CD4-positive, alpha-beta T cell treated with Interleukin-10 for 1 hour (primary cell): ENCODE measurements at places on chromosomes 5 and 9.

- no peak for DNase-seq
Measured at GRCh38 chr9:37340961-37341360, 81.5 kb upstream of the GRHPR start.

DNA sequence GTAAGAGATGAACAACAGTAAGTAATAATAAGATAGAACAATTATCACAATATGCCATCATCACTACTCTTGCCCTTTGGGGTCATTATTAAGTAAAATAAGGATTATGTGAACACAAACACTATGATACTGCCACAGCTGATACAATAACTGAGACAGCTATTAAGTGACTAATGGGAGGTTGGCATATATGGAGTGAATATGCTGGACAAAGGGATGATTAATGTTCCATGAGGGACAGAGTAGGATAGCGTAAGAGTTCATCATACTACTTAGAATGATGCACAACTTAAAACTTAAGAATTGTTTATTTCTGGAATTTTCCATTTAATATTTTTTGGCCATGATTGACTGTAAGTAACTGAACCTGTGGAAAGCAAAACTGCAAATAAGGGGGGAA is 16.6 kb downstream of the POU5F2 start:
- no peak for DNase-seq

GRCh38 chr5:14449052-14449661 is 132.4 kb upstream of the OTULINL start:
- DNase-seq: no peak

DNA sequence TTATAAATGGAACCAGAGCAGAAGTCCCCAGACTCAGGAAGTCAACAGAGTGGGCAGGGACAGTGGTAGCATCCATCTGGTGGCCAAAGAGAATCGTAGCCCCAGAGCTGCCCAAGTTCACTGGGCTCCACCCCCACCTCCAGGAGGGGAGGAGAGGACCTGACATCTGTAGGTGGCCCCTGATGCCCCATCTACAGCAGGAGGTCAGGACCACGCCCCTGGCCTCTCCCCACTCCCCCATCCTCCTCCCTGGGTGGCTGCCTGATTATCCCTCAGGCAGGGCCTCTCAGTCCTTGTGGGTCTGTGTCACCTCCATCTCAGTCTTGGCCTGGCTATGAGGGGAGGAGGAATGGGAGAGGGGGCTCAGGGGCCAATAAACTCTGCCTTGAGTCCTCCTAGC is 10.3 kb upstream of the URM1 start:
- DNase-seq: no peak

- no peak for DNase-seq
Measured at GRCh38 chr5:115758356-115758755, 58.1 kb downstream of the CDO1 start.

DNA sequence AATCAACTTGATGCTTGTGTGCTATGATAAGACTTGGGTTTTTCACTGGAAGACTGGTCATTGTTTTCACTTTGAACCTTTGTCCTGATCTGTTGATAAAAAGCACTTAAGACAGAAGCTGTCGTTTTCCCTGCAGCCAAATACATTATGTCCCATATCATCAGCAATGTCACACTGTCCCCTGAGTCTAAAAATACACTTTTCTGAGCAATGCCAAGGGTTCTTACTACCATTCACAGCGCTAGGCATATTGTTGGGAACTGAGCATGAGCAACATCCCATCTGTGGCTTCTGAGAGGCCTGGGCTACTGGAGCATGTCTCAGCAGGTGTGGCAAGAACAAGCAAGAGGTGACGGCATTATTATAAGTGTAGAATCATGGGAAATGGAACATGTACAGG is 81.8 kb downstream of the SEMA6A start:
- DNase-seq: no peak

DNA sequence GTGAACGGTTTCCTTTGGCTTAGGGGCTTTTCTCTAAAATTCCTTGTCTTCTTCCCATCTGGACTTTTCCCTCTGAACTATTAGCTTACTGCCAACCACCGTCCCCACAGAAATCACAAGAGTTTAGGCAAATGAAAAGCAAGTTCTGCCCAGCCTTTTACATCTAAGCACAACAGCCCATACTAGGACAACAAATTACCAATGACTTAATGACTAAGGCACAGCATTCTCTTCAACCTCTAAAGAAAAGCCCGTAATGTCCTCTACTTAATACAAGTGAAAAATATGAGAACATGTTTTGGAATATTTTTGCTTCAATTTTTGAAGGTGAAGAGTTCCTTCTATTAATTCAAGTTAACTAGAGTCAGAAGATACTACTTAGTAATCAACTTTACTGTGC is 1.2 kb downstream of the ZBTB5 start:
- no peak for DNase-seq

DNA sequence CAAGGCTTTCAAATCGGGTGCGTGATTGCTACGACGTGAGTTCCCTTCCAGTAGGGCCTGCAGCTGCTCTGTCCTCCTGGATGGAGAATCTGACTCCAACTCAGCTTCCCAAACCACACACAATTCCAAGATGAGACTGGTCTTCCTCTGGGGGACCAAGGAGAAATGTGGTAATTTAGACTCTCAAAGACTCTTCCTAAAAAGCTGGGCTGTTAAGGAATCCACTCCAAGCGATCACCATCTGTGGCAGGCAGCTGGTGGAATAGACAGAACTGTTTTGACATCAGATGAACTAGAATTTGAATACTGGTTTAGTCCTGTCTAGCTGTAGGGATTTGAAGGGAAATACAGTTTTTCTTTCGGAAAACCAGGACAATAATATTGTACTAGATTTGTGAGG is 130.7 kb upstream of the KLF4 start:
- DNase-seq: no peak

DNA sequence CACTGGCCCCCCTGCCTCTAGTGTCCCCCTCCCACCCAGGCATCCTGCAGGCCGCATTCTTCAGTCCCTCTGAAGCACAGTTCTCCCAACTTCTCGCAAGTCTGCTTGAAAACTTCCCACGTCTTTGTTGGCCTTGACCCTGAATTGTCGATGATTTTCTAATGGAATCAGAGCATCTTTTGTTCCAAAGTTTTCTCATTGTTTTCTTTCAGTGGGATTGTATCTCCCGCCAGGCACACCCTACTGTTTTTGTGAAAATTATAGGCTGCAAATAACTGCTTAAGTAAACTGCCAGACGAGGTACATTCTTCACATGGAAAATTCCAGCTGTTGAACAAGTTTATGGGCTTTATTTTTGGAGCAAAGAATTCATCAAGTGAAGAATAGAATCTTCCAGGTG is 122.6 kb upstream of the SLC25A48 start:
- DNase-seq: no peak

GRCh38 chr5:150596313-150596712 is 44.1 kb upstream of the SYNPO start:
- DNase-seq: no peak
